ENCODE measurements at places on chromosomes 16 and 17.

DNA sequence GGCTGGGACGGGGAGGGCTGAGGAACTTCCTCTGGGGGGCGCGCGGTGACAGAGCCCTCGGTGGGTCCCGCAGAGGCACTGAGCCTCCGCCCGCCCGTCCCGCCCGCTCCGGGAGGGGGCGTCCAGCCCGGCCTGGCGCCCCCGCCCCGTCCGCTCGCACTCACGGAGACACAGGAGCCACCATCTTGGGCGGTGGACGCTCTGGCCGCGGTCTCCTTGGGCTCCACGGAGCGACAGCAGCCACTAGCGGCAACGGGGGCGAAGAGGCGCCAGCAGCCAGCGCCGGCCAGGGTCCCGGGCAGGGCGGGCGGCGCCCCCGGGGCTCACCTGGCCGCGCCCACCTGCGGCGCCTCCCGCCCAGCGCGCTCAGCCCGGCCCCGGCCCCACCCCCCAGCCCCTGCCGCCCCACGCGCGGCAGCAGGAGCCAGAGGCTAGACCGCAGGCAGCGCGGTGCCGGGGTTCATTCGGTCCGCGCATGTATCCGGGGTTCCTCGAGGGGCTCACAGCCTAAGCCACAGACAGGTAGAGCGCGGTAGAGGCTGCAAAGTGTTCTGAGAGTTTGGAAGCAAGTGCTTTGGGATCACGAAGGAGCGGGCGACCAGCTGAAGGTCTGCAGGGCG is at the start of gene C17orf113:
TSS of gene C17orf113 (minus strand) at position 209 of the 620 bp plus-strand sequence. CDS start 7,225 bp downstream, outside the sequence.
- DNase-seq, result peak; percentile 56

GRCh38 chr16:68943961-68944360 is 100.6 kb downstream of the TANGO6 start:
- DNase-seq, result no peak

GRCh38 chr17:42530952-42531454 is 5.0 kb upstream of the NAGLU start:
- no peak for DNase-seq

DNA sequence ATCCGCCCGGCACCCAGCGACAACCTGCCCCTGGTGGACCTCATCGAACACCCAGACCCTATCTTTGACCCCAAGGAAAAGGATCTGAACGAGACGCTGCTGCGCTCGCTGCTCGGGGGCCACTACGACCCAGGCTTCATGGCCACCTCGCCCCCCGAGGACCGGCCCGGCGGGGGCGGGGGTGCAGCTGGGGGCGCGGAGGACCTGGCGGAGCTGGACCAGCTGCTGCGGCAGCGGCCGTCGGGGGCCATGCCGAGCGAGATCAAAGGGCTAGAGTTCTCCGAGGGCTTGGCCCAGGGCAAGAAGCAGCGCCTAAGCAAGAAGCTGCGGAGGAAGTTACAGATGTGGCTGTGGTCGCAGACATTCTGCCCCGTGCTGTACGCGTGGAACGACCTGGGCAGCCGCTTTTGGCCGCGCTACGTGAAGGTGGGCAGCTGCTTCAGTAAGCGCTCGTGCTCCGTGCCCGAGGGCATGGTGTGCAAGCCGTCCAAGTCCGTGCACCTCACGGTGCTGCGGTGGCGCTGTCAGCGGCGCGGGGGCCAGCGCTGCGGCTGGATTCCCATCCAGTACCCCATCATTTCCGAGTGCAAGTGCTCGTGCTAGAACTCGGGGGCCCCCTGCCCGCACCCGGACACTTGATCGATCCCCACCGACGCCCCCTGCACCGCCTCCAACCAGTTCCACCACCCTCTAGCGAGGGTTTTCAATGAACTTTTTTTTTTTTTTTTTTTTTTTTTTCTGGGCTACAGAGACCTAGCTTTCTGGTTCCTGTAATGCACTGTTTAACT is 1.0 kb downstream of the NOG start:
- no peak for DNase-seq

- no peak for DNase-seq
Measured at GRCh38 chr16:54248863-54249710, 37.5 kb downstream of the IRX3 start.

- DNase-seq, result no peak
Measured at GRCh38 chr17:45851464-45851863, 6.8 kb downstream of the SPPL2C start.

DNA sequence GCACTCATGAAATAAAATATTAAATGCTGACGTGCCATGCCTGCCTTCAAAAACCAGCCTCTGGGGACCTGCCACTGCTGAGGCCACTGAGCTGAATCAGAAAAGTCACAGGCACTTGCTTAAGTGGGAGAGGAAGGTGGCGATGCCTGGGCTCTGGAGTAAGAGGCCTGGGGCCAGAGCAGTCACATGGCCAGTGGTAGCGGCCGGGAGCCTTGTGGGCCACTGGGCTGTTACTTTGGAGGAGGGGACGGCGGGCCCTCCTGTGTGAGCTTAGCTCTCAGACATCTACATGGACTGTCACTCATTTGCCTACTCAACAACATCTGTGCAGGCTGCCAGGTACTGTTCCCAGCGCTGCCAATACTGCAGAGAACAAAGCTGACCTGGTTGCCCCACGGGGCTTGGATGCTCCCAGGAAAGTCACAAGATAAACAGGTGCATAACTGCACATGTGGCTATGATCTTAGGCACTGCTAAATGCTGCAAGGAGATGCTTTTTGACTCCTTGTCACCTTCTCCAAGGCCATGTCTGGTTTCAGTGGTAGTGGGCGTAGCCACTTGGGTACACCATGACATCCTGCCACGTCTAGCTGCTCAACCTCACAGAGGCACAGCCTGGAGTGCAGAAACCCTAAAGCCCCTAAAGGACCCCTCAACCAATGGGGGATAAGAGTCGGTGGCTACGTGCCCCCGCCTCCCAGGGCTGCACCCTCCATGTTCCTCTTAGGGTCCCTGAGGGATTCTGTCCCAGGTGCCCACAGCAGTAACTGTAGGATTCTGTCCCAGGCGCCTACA is 11.6 kb downstream of the COTL1 start:
- DNase-seq, result peak; percentile 54

DNA sequence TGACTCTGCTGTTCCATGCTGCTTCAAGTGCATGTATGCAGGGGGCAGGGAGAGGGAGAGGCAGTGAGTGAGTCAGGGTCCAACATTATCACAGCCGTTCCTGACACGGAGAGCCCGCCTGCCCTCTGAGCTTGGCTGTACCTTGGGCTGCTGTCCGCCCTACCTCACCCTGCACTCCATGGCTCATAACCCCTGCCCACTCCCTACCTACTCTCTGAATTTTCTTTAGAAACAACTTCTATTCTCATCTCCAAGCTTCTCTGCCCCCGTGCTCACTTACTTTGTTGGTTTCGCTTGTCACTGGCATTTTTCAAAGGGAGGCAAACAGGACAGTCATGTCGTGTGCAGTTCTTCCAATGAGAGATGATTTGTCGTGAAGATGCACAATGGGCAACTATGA is 74.4 kb upstream of the TRAP1 start:
- no peak for DNase-seq

GRCh38 chr16:69448470-69449193 is 24.2 kb downstream of the CYB5B start:
- no peak for DNase-seq

DNA sequence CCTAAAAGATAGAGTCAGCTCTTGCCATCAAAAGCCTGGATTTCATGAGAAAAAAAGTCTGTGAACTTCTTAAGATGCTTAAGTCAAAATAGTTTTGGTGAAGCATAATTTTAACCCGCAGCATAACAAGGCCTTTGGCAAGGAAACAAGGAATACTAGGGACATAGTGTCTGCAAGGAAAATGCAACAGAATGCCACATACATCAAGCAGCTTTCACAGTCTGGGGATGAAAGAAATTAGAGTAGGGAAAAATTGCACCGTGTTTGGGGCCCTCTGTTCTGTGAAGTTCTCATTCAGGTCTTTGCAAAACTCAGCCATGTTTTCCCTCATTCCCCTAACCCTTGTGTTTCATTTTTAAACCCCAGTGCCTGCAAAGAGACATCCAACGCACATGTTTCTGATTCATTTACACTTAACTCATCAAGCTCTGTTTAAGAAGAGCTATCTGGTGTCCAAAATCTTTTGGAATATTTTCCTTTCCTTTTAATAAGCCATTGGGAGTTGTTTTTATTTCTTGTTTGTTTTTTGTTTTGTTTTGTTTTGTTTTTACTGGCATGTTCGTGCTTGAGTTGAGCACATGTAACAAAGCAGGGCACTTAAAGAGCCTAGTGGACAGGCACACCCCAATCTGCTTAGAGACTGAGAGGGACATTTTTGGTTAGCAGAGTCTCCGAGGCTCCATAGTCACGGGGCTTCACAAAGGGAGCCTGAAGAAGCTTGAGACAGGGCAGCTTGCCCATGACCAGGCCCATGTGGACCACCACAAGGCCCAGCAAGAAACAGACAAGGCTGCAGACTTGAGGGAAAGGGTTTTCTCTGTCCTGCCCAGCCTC is 116.5 kb downstream of the ANKFN1 start:
- no peak for DNase-seq

DNA sequence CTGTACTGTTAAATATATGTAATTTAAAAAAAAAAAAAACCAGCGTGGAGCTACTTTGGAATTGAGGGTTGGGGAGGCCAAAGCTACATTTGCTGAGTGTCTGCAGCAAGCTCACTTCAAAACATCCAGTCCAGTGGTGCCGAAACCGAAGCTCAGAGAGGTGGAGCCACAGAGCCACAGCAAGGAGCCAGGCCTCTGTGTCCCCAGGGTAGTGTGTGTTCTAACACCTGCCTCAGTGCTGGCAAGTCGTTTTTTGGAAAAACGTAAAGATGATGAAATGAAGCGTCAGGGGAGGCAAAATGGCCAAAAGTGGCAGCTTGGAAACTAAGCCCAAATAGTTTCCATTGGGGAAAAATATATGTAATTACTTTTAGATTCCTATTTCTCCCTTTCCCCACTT is 36.1 kb upstream of the MRC2 start:
- DNase-seq, result no peak

- DNase-seq, result no peak
Measured at GRCh38 chr17:58785097-58785496, 29.4 kb downstream of the PPM1E start.

GRCh38 chr16:64543441-64543840 is 578.4 kb downstream of the CDH11 start:
- DNase-seq, result no peak

Measured in CD4-positive, alpha-beta T cell treated with Interferon alpha-2 for 1 hour (primary cell).